ENCODE measurements at places on chromosomes 2 and 18.

- DNase-seq: no peak
Observed at GRCh38 chr2:56693501-56693900, 509.7 kb downstream of the CCDC85A start.

DNA sequence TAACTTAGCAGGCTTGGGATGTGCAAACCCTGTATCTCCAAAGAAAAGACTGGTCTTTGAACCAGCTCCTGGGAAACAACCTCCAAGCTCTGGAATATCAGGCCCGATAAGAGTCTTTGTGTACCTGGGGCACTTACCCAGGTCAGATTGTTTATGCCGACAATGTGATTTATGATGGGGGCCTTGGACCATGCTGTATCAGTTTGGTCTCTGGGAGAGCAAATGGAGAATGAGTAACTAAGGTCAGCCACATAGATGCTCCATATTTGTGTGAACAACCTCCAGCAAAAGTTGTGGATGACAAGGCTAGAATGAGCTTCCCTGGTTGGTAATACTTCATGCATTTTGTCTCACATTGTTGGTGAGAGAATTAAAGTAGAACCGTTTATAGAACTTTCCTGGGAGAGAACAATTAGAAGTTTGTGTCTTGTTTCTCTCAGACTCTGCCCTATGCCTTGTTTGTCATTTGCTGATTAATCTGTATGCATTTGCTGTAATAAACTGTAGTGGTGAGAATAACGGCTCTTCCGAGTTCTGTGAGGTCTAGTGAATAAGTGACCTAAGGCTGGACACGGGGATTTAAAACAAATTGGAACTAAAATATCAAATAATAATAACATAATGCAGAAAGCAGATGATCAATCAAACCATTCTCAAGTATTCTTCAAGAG is 259.1 kb downstream of the XIRP2 start:
- no peak for DNase-seq

GRCh38 chr18:13221869-13222855 is 3.6 kb downstream of the LDLRAD4 start:
- no peak for DNase-seq

GRCh38 chr18:79452190-79452990 is 56.7 kb downstream of the NFATC1 start:
- no peak for DNase-seq

DNA sequence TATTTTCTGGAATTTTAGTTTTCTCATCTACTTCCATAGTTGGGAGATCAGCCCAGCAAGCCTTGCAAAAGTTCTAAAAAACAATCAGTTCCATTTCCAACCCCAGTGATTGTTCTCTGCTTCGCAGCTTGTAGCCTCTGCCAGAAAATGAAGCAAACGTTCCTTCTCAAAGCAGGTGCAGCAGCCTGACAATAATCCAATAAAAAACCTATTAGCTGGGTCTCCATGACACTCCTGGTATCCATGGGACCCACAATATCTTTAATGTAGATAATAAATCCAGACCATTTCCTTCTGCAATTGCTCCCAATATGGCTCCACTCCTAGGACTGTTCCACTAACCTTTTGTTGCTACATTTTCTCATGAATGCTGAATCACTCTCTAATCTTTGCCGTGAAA is 140.8 kb upstream of the SETBP1 start:
- DNase-seq: no peak

- peak; percentile 56 for DNase-seq
Observed at GRCh38 chr2:105786231-105787230, 41.8 kb downstream of the NCK2 start.

DNA sequence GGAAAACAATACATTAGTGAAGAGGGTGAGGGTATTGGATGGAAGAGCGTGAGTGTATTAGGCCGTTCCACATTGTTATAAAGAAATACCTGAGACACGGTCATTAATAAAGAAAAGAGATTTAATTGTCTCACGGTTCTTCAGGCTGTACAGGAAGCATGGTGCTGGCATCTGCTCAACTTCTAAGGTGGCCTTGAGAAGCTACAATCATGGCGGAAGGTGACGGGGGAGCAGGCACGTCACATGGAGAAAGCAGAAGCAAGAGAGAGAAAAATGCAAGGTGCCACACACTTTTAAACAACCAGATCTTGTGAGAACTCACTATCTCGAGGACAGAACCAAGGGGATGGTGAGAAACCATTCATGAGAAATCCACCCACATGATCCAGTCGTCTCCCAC is 18.2 kb downstream of the HPCAL1 start:
- DNase-seq: no peak

DNA sequence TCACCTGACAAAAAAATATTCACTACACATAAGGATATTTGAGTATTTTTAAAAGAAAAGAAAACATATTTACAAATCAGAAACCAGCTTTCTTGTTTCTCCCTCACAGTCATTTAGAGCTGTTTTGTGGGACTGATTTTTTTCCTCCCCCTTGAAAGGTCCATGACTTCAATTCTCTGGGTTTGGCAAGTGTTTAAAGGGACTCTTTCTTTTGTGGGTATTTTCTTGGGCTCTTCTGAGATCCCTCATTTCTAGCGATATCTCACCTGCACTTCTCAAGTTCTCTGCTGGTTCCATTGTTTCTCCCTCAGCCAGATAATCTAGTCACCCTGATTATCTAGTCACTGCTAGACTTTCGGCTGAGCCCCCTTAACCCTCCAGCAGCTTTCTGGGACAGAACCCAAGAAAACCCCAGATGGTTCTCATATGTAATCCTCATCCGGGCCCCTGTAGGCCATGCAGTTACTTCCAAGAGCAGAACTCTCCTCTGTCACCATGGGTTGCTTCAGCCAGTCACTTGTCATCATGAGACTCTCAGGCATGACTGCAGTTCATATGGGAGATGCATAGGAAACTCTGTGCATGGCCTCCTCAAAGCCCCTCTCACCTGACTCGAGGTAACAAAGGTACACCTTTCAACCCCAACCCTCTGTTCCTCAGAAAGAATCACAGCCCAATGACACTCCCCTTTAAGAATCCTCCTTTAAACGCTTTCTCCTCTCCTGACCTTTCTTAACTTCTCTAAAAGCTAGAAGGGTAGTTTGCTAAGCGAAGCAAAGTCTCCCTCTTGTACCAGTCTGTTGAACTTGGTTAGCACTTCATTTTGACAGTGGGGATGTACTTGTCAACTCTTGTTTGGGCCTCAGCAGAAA is 36.7 kb upstream of the ITGA4 start:
- DNase-seq: no peak

- DNase-seq: no peak
Observed at GRCh38 chr2:181686576-181687185, 6.4 kb upstream of the NEUROD1 start.

- no peak for DNase-seq
Observed at GRCh38 chr2:56589835-56590234, 406.0 kb downstream of the CCDC85A start.

- DNase-seq: no peak
Observed at GRCh38 chr2:215613280-215613679, 177.4 kb upstream of the FN1 start.

- no peak for DNase-seq
Observed at GRCh38 chr18:8175501-8176061, 433.7 kb upstream of the RAB12 start.

DNA sequence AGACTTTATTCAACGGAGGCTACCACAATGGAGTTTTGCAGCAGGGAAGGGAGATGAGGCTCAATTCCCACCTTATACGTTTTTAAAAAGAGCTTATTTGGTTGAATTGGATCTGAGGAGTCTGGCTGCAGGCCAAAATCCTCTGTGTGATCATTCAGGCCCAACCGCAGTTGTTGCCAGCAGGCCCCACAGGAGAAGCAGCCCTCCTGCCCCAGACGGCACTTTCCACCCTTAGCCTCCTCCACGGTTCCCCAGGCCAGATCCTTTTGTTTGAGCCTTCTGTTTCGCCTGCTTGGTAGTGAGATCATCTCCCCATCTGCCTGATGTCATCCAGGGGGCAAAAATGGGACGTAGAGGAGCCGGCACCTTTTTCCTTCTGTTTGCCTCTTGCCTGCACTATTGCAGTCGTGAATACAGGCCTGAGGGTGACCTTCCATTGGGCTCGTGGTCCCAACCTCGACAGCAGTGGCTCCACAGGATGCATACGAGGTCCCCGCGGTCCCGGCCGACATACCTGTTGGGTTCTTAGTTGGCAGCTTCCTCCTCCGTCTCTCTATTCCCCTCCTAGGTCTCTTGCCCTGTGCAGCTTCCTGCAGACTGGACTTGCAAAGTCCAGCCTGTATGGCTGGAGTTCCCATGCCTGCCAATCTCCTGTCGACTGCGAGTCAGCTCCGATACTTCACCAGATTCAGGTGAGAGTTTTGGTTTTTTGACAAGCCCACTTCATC is 9.3 kb upstream of the GPR35 start:
- DNase-seq: no peak

GRCh38 chr2:150212722-150213171 is 274.7 kb downstream of the RND3 start:
- DNase-seq: no peak

- DNase-seq: no peak
Observed at GRCh38 chr2:82728090-82728489, 1731.0 kb downstream of the SUCLG1 start.

DNA sequence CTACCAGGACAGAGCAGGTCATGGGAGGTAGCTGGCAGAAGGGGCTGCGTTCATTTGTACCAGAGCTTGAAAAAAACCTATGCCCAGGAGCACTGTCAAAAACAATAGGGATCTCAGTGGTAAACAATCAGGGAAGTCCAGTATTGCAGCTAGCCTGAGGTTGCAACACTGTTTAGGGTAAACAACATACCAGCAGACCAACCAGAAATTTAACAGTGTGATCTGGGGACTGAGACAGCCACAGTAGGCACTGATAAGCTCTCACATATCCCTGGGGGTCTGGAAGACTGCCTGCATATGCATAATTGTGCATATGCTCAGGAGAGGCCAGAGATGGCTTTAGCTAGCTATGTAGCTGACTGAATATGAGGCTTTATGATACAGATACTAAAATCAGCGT is 12.0 kb upstream of the ZCCHC2 start:
- DNase-seq: no peak

DNA sequence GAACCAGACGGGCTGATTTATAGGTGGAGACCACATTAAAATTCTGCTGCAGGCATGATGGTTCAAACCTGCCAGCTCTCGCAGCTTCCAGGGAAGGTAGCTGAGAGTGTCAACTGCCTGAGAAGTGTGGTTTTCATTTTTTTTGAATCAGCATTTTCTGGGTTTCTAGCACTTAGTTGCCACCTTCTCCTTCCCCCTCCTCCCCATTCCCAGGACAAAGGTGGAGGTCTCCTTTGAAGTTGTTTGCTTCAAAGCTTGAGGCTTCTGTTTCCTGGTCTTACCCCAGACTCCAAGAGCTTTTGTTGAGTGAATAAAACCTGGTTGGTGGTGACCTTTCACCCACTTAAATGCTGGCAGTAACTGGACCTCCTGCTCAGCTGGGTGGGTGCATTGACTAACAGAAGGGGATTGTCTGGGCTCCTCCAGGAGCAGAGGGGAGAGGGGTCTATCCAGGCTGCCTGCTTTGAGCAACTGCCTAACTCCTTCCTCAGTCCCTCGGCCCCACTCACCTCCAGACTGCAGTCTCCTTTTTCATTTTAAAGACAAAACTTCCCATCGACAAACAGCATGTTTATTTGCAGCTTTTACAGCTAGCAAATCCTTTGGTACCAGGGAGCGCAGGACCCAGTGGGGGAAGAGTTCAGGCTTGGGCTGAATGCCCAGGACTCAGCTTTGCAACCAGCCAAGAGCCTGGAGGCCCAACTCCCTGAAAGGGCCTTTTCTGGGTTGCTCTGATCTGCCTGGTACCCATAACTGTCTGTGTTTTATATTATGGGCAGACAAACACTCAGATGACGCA is 3.5 kb downstream of the RHOB start:
- no peak for DNase-seq

DNA sequence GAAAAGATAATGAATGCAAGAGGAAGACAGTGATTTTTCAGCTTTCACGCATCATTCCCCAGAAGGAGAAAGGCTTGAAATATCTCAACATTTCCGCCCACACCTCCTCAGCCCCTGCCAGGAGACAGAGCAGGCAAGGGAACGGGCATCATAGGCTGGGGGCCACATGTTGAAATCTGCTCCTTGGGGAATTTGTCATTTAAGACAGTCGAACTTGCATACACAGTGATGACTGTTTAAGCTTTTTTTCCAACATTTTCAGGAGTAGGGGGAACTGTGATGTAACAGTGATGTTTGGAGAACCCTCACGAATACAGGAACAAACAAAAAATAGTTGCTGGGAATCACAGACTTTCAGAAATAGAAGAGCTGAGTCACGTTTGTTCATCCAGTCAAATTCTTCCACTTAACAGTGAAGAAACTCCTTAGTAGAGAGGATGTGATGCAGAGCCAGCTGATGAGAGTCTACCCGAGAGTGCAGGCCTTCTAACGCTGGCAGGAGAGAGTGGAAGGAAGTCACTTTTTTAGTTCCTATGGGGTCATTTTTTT is 266.8 kb downstream of the ALPK2 start:
- no peak for DNase-seq

DNA sequence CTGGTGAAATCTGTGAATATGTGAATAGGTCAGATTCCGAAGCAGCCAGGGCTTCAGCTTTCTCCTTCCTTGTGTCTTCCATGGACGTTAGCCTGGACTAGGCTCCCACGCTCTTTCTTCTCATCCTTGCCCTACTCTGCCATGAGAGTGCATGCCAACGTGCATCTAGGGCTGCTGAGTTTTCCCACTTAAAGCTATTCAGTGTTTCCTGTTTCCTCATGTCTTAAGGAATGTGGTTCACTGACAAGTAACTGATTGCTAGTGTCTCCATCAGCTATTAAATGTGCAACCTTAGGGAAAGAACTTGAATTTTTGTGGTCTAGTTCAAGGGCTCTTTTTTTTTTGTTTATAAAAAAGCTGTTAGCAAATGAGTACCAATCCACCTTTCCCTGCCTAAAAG is 642.3 kb upstream of the LINC00305 start:
- DNase-seq: no peak

DNA sequence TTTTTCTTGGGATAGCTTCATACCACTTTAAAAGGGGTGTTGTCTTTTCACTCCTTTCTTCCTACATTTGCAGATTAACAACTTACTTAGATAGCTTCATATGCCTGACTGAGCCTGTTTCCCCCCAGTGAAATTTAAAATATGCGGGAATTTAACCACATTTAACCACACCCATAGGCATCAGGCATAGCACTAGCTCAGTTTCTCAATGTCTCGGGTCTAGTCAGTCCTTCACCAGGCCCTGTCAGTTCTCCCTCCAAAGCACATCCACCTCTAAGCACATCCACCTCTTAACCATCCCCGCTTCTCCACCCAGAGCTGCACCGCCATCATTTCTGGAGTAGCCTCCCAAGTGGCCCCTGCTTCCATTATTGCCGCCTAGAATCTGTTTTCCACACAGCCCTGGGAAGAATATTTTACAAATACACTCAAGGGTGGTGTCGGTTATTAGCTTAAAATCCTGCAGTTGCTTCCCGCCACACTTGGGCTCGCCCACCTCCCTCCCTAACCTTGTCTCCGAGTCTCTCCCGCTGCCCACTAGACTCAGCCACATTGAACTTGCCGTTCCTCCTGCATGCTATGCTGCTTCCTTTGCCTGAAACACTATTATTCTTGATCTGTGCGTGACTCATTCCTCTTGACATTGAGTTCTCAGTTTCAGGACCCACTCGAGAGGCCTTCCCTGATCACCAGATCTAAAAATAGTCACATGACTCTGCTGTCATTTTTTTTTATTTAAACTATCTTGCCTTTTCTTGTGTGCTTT is 68.3 kb downstream of the SPTBN1 start:
- DNase-seq: peak; percentile 45

- DNase-seq: no peak
Observed at GRCh38 chr2:197247083-197247482, 63.5 kb downstream of the ANKRD44 start.

- no peak for DNase-seq
Observed at GRCh38 chr2:142710336-142710735, 167.1 kb upstream of the KYNU start.

Measured in activated T-cell treated with anti-CD3 and anti-CD28 coated beads, Interleukin-2, amount 50 U/mL, for 48 hours (primary cell).